ENCODE measurements at places on chromosomes 16 and 17.

- DNase-seq: no peak
These were observed 22.6 kb upstream of the NF1 start for GRCh38 chr17:31072186-31072585.

DNA sequence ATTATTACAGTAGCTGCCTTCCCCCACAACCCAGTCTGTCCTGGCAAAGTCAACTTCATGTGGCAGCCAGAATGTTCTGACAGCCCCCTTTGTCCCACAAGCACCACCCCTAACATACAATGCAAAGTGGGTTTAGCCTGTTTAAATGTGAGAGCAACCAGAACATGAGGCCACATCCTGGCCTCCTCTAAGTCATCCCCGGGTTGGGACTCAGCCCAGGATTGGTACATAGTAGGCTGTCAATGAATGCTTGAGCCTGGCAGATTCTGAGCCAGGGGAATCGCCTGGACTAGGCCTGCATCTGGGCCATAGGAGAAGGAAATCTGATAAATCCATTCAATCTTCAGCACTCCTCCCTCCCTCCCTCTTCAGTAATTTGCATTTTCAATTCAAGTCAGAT lies 4.3 kb upstream of the ITGA3 start:
- DNase-seq: no peak

GRCh38 chr17:74917430-74917829 lies 5.6 kb downstream of the USH1G start:
- DNase-seq: no peak

DNA sequence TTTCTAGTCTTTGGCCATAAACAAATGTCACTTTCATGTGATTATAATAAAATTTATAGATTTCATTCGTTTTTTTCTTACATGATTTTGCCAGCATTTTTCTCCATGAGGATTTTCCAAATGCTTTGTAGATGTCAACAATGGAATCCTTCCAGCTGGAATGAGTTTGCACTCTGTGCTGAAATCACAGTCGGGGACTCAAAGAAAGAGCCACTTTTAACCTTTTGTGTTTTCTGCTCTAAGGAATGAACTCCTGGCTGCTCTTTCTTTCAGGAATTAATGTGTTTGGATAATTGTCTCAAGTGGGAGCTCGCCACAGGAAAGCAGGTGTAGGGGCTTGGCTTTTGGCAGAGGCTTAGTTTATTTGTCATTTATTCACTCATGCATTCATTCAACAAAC lies 372.3 kb upstream of the SALL1 start:
- DNase-seq: no peak

DNA sequence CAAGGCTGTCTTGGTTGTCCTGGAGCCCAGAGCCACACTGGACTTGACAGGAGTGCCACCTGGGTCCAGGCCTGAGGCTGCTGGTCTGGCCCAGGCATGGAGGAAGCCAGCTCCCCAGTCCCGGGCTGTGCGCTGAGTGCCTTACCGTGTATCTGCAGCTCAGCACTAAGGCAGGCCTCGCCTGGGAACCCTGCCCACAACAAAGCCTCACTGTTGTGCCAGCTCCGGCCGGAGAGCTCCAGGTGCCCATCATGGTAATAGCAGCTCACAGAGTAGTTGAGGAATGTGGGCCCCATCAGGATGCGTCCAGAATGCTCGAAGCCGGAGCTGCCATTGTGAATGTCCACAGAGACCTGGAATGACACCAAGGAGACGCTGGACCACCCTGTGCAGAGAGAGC lies 72.2 kb downstream of the RMI2 start:
- DNase-seq: no peak

DNA sequence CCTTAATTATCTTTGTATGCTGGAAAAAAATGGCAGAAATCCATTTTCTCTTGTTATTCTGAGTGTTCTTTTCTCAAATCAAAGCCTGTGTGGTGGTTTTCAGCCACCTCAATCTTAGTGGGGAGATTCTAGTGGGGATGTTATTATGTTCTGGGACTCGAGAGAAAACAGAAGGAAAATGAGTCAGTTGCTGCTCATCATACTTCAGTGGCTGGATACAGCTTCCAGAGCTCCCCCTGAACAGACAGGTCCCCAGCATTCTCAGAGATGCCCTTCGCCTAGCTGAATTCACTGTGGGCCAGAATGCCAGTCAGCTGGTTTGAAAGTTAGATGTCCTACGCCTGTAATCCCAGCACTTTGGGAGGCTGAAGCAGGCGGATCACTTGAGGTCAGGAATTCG lies 8.5 kb downstream of the ST6GALNAC1 start:
- DNase-seq: no peak

DNA sequence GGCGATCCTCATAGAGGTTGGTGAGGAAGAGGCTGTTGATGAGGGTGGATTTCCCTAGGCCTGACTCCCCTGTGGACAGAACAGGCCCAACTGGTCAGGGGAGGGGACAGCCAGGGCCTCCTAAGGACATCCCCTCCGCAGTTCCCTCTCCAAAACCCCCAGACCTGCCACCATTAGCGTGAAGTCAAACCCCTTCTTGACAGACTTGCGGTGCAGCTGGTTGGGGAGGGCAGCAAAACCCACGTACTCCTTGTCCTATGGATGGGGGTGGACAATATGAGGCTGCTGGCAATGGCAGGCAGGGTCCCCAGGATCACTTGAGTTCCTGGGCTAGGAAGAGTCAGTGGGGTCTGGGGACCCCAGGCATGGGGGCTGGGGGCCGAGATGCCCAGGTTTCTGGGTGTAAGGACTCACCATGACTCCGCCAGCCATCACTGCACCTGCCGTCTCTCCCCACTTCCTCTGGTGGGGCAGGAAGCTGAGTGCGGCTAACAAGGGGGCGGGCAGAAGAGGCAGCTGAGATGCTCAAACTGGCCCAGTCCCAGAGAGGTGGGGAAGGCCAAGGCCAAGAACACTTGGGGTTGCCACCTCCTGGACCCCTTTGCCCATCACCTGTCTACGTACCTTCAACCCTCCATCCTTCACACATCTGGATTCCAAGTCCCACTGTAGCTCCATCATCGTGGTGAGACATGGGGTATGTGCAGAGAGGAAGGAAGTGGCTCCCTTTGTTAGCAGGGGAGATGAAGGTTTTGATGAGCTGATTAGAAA lies at the start of gene SEPTIN1:
Gene SEPTIN1 (minus strand): TSS at position 451 of the 771 bp plus-strand sequence. CDS start 19 bp downstream, at position 432.
- peak; percentile 46 for DNase-seq

DNA sequence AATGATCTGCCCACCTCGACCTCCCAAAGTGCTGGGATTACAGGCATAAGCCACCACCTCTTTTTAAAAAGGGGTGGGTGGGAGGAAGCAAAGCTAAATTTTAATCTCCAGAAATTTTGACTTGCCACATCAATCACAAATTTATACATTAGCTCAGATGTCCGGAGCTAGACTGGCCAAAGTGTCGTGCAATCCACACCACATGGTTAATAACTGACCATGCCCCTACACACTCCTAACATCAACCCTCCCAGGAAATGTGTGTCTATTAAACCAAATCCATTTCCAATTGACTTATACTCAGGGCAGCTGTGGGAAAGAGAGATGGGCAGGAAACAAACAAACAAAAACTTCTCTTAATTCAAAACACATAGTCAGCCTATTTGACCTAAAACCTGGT lies 29.9 kb downstream of the SMURF2 start:
- DNase-seq: no peak

DNA sequence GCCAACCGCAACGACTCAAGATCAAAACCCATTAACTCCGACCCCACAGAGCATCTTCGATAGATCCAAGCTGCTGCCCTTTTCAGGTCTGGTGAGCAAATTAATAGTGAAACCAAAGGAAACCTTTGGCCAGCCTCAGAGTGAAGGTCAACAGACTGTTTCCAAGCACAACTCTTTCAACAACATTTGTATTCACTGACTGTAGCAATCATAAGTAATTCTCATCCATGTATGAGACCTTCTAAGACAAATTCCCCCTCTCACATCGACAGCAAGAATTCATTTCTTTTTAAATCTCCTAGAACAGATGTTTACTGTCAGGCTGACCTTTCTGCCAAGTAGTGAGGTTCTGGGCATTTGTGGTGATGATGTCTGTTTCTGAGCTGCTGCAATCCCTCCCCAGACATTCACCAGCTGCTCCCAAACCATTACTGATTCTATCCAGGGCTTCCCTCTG lies 64.2 kb downstream of the SLC39A11 start:
- no peak for DNase-seq

- no peak for DNase-seq
These were observed 198.6 kb downstream of the AXIN2 start for GRCh38 chr17:65362826-65363225.

- no peak for DNase-seq
These were observed 809 bp downstream of the C16orf90 start for GRCh38 chr16:3494386-3494973.

DNA sequence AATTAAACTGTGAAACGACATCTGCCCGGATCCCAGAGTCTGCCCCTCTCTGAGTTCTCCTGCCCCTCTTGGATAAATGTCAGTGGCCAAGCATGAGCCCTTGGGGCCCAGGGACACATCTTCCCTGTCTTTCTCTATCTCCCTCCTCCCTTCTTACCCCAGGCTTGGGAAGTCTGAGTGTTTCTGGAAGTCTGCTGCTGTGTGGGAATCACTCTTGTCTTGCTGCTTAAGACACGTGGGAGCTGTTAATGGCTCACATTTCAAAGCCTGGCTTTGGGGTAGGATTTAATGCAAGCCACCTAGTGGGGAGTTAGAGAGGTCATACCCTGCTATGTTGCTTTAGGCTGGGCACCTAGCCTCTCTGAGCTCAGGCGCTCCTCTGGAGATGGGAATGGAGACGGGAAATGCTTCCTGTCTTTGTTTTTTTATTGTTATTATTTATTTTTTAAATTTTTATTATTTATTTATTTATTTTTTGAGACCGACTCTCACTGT lies 218.5 kb upstream of the CIBAR2 start:
- peak; percentile 92 for DNase-seq

DNA sequence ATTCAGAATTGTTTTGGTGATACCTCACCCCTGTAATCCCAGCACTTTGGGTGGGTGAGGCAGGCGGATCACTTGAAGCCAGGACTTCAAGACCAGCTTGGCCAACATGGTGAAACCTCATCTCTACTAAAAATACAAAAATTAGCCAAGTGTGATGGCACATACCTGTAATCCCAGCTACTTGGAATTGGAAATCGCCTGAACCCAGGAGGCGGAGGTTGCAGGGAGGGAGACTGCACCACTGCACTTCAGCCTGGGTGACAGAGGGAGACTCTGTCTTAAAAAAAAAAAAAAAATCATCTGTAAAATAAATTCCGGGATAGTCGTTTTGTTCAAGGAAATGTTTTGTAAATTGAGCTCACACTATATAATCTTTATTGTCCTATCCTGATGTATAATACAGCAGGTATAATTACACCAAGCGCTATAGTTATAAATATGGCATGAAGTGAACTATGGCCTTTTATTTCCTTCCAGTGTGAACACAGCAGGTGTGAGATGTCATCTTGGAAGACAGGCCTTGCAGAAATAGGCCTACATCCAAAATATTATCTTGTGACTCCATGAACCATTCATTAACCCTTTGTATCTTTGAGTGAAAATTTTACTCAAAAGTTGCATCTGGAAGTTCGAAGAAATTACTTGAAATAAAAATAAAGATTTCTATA lies 25.4 kb downstream of the PLA2G10 start:
- no peak for DNase-seq

DNA sequence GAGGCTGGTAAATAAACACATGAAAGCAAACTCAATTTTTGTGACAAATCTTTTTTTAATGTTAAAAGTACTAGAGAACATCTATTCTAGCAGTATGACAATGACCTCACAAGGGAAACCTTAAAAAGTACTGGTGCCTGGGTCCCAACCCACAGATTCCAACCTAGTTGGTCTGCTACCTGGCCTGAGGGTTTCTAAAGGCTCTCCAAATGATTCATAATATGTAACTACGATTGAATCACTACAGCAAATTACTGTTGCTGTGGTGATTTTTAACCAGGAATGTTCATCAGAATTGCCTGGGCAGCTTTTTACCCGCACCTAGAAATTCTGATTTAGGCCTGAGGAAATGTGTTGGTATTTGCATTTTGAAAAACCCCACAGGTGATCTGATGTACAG lies 26.1 kb downstream of the CDR2 start:
- DNase-seq: no peak

DNA sequence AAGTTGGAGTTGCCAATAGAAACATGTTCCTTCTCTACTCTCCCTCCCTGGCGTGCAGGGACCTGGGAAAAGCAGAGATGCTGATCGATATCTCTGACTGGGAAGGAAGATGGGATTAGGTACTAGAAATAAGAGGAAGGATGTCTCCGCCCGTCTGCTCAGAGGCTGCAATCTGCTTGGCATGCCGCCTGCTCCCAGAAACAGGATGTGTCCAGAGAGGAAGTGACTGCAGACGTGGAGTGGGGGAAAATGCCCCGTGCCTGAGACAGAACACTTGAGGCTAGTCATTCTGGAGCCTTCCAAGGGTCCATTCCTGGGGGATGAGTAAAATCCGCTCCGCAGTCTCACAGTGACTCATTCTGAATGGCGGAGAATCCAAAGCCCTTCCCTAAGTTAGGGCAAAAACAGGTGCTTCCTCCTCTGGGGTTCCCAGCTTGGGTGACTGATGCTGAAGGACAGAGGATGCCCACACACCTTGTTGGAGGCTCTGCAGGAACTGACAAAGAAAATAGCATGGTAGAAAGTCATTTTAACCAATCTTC lies 45.0 kb upstream of the SMURF2 start:
- peak; percentile 23 for DNase-seq

Data from hematopoietic multipotent progenitor cell treated with erythropoietin and hydrocortisone succinate and interleukin-3 and kit ligand, for 6 days (in vitro differentiated cells).